Dermis blood vessel endothelial cell (primary cell): ENCODE measurements at places on chromosomes 7 and 10.
A peak's percentile ranks its signal among the peaks of the same experiment; 100 is the strongest.

GRCh38 chr10:98848361-98848760, 387.3 kb downstream of the HPSE2 start:
- DNase-seq = no peak

- no peak for DNase-seq
Observed at GRCh38 chr10:47059606-47060311, 148.5 kb downstream of the PTPN20 start.

GRCh38 chr10:49655099-49655498, 24.4 kb upstream of the C10orf53 start:
- no peak for DNase-seq

- no peak for DNase-seq
Observed at GRCh38 chr10:68795886-68796532, 31.3 kb upstream of the STOX1 start.

DNA sequence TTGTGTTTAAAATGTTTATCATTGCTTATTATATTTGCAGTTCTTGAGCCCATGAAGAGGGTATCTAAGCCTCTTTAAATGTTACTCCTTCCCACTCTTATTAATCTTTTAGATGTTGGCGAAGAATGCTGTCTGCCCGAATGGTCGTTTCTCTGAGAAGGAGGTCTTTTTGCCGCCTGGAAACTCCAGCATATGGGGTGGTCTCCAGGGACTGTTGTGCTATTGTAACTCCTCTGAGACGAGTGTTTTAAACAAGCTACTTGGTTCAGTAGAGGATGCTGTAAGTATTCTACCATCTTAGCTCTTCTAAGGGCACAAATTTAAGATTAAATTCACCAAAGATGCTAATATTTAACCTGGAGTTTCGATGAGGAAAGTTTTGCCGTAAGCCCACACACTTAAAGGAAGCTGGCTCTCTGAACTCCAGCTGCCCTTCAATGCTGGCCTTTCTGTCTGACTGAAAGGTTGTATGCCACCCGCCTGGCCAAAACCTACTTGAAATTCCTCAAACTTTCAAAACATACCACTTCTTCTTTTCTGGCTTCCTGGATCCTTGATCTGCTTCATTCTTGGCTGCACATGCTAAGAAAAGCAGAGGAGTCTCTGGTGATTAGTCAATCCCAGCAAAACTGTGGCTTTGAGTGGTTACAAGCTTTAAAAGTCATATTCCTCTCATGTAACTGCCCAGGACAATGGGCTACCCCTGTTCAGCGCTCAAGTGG, 74.7 kb downstream of the ABCA13 start:
- DNase-seq = no peak

DNA sequence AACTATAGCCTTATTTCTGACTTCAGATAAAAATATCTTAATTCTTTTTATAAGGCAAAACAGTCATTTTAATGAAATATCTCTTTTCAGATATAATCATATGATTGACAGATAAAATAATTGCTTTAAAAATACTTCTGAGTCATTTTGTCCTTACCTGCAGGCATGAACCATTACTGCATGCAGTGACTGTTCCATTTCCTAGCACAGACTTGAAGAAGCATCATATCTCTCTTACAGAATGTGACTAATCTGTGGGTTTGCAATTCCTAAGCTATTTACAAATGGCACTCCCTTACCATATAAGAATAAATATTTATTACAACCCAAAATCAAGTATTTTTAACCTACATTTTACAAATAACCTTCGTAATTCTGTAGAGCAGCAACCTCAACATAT, 120.7 kb downstream of the SRPK2 start:
- no peak for DNase-seq

- DNase-seq = no peak
Observed at GRCh38 chr7:7817748-7818147, 99.3 kb upstream of the RPA3 start.

GRCh38 chr7:18896343-18896975, 221.0 kb downstream of the TWIST1 start:
- peak; percentile 39 for DNase-seq

GRCh38 chr7:11437994-11438393, 394.0 kb downstream of the THSD7A start:
- DNase-seq = no peak

- no peak for DNase-seq
Observed at GRCh38 chr10:30630571-30630970, 1.0 kb upstream of the LYZL2 start.

GRCh38 chr10:121595806-121596688, 2.2 kb downstream of the FGFR2 start:
- DNase-seq = no peak

GRCh38 chr10:30233186-30233959, 115.7 kb downstream of the MTPAP start:
- no peak for DNase-seq

- no peak for DNase-seq
Observed at GRCh38 chr10:8039321-8039881, 15.1 kb upstream of the GATA3 start.

DNA sequence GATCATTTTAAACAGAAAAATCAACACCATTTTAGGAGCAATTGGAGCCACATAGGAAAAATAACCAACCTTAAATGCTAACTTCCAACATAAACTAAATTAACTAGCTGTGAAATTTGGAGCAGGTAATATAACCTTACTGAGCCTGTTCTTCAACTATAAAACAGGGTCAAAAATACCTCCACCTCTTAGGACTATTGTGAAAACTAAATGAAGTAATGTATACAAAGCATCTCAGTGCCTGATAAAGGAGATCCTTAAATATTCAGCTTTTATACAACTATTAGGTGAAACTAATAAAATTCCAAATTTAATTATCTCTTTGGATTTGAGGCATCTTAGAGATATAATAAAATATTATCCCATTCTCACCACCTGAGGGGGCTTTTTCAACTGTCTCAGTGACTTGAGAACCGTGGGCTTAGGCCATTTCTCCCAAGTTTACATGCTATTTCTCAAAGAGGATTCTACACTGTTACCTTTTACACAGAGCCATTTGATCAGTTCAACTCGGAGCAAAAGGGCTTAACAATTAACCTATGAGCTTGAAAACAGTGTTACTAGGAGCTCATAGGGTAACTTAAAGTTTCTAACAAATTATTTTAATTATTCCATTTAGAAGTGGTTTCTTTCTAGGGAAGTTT, 165.0 kb upstream of the ASAH2 start:
- peak; percentile 50 for DNase-seq

DNA sequence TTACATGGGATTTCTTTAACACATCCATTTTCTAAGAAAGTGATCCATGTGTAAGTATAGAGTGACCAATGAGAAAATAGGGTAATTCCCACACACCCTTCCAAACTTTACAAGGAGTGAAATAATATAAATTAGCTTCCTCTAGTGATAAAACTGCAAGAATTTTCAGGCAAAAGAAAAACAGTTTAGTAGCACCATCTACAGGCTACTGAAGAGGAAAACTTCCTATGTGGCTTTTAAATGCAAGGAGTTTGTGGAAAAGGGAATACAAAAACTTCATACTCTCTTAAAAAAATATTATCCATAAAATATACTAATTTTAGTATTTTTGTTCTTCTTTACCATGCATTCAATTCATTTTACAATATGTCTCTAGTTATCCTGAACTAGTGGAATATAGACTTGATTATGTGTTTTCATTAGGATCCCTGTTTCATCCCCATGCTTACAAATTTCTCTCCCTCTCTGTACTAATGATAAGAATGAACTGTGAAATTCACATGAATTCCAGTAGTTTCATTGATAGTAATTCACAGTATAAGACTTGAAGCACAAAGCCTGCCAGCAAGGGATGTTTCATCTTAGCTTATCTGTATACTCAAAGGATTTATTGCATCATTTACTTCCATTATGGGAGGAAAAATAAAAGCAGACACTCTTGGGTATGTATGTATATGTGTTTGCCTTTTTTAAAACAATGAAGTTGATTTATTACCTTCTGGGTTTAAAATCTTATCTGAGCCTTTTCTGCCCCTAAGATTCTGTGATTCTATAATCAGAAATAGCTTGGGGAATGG, 442.9 kb downstream of the AUTS2 start:
- no peak for DNase-seq

DNA sequence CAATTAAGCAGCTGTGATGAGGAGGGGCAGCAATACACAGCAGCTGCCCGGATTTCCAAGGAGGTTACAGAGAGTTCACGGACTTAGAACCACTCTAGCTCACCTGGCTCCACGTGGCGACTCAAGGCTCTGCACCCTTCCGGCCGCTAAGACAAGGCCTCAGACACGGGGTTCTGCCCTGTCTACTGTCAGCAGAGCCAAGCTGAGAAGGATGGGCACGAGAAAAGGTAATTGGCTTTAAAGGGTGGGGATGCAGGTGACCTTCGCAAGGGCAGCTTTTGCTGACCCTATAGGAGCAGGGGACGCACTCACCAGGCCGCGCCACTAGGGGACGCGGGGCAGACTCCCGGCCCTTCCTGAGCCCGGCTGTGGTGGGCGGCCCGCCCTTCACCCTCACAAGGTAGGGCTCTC, 152.4 kb downstream of the KIF20B start:
- DNase-seq = no peak
